ENCODE measurements at places on chromosomes 5 and 9. TPM values are rescaled to one million over a fixed set of nuclear protein-coding genes. Genes with fewer than 3 reads are reported as not detected.
A peak's percentile ranks its signal among the peaks of the same experiment; 100 is the strongest.

CENPH gene
- total RNA-seq = 2.2 TPM

CDC20B gene
- total RNA-seq = not detected

PCDHGB5 gene
- total RNA-seq = 19.2 TPM

ADAMTS16 gene
- total RNA-seq = 0.11 TPM

BRINP1 gene
- not detected for total RNA-seq

PHF24 gene
- total RNA-seq = 0.67 TPM

DNA sequence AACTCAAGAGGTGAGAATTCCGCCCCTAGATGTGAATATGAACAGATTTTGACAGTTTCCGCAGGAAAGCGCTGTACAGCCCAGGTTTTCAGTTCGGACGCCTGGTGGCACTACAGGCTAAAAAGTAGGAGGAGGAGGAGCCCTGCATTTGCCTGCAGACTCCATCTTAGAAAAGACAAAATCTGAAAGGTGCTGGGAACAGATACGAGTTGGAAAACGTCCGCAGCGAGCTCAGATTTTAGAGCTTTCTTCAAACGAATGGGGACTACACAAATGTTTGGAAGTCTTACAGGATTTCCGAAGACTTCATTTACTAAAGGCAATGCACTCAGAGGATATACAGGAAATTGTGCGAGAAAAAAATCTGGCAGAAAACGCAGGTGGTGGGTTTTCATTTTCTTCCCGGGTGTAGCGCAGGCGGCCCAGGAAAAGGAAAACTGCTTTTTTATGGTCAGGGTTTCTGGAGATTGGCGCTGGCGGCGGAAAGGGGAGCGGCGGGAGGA is 9.9 kb upstream of the PCDHB2 start:
- DNase-seq = peak; percentile 44

DNA sequence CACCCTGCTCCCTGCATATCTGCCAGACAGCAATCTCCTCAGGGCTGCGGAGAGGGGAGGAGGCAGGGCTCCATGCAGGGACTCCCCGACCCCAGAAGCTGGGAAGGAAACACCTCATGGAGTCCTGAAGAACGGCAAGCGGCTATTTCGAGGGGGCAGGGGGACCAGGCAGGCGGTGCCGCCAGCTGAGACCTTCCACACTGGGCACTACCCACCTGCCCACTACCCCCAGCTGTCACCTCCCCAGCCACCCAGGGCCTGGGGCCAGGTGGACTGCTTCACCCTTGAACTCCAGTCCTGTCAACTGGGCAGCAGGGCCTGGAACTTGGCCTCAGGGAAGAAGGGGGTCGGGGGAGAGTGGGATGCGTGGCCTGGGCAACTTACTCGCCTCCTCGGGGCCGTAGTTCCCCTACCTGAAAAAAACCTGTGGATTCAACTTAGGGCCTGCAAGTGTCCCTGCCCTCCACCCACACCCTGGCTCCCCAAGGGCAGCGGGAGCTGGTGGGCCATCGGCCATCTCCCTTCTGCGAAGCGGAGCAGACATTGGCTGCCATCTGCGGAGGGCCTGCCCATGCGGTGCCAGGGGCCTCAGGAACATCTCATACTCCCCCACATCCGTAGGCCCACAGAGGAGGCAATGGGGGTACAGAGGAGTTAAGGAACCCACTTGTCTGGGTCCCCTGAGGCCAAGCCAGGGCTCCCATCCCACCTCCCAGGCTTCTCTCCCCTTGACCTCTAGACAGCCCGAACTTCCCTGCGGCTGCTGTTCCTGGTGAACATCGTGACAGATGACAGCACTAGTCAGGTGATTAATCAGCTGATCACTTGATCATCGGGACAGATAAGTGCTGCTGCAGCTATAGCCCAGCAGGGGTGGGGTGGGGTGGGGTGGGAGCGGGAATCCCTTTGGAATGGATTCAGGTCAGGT is 18.5 kb upstream of the RALGDS start:
- DNase-seq = no peak

DNA sequence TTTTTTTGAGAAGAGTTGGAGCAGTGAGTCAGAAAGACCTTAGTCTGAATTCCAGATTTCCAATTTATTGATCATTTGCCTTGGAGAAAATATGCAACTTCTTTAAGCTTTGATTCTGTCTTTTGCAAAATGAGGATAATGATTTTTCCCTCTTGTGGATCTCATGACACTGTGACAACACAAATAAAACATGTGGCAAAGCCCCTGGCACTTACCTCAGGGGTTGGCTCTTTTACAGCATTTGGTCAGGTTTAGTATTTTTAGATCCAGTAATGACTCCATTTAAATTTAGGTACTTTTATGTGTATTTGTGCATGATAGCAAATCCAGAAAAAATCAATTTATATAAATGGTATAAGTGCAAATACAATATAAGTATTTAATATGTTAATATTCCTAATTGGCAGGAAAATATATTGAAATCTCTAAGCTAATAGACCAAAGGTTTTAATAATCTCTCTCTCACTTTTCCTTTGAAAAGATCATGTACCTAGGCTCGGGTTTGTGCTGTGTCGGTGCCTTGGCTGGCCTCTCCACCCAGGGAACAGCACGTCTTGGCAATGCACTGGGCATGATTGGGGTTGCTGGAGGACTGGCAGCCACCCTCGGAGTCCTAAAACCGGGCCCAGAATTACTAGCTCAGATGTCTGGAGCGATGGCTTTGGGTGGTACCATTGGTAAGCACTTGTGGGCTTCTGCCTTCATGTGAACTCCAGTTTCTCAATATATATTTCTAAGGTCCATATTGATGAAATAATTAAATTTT is 49.7 kb downstream of the NNT start:
- DNase-seq = no peak

GRCh38 chr5:17878541-17878940 is 244.3 kb downstream of the TAF11L14 start:
- DNase-seq = no peak

- peak; percentile 42 for DNase-seq
Observed at GRCh38 chr5:77645158-77645994, 6.9 kb upstream of the OTP start.

- DNase-seq = peak; percentile 50
Observed at GRCh38 chr5:2196989-2197619, 314.4 kb upstream of the IRX4 start.

GRCh38 chr5:115843444-115844130 is 1.9 kb downstream of the AP3S1 start:
- DNase-seq = no peak

GRCh38 chr5:150781706-150782614 is 3.4 kb downstream of the SMIM3 start:
- DNase-seq = peak; percentile 30

GRCh38 chr5:125269926-125270325 is 523.5 kb upstream of the ZNF608 start:
- no peak for DNase-seq

DNA sequence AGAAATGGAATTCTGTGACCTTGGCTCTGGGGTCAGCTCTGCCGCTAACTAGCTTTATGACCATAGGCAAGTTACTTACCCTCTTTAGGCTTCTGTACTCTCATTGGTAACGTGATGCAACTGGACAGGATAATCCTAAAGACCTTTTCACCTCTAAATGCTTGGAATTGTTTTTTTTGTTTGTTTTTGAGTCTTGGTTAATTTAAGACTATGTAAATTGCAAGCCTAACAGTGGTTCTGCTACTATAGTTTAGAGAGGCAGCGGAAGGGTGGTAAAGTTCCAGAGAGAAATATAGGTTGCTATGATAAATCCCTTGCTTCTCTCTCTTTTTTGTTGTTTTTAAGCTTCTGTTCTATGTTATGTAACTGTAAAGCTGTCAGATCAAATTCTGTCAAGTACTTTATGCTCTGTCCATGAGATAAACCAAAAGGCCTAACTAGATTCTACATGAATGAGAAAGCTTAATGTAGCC is 17.6 kb downstream of the FAM169A start:
- DNase-seq = no peak

DNA sequence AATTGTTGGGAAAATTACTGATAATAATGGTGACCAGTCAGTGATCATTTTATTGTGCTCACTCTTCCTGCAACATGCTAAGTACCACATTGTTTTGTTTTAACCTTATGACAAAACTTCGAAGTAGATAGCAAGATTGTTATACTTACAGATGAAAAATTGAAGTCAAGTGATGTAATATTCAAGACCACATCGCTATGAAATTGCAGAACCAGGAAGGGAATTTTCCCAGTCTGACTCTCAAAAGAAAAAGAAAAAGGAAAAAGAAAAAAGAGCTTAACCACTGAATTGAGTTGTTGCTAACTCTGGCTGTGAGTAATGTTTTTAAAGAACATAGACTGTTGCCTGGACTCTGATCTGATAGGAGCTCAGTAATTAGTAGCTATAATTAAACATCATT is 170.6 kb upstream of the HAPLN1 start:
- DNase-seq = no peak

- DNase-seq = no peak
Observed at GRCh38 chr9:107938801-107939386, 449.3 kb upstream of the KLF4 start.

- no peak for DNase-seq
Observed at GRCh38 chr5:132485641-132486317, 4.8 kb downstream of the IRF1 start.

GRCh38 chr9:123375469-123376132 is 19.6 kb downstream of the CRB2 start:
- DNase-seq = no peak

- DNase-seq = no peak
Observed at GRCh38 chr5:131977212-131977604, 31.7 kb upstream of the MEIKIN start.

DNA sequence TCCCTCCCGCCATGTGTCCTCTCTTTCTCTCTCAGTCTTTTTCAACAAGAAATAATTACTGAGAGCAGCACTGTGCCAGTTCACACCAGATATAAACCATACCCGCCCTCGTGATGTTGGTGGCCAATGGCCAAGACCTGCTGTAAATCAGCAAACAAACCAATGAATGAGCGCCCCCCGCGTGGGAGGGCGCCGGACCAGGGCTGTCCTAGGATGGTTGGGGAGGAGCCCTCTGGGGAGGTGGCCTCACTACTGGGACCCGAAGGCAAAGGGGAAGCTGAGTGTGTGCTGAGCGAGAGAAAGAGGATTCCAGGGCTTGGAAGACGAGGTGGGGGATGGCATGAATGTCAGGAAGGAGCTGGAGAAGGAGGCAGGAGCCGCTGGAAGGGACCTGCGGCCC is 51.2 kb upstream of the BARHL1 start:
- DNase-seq = no peak

- DNase-seq = no peak
Observed at GRCh38 chr9:16680975-16681651, 189.4 kb downstream of the BNC2 start.
